ENCODE measurements at places on chromosomes 11 and 22.

- no peak overlapping the region for H3K27ac ChIP-seq
- no peak for DNase-seq
- no peaks in the 10 kb centered on the region for H3K27me3 ChIP-seq
- H3K4me1 ChIP-seq = no peaks in the 10 kb centered on the region
- H3K4me3 ChIP-seq = no peak overlapping the region
These were observed 135.8 kb upstream of the SPON1 start for GRCh38 chr11:13826505-13827278.

DNA sequence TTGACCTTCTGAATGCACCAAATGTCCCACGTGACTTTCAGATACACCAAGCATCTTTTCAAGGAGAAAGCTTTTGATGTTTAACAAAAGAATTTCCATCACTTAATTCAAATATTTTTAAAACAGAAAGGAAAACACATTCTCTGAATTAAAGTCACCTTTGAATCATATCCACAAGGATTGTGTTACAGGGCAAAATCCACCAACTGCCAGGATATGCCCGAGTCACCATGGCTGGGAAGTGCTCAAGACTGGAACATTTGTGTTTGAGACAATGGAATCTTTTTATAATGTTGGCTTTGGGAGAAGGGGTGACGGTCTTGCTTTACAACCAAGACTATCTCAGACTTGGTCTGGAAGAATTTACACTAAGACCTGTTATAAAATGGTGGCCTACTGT is 40.8 kb downstream of the BID start:
- H3K4me3 ChIP-seq = no peak overlapping the region
- H3K27me3 ChIP-seq = no peaks in the 10 kb centered on the region
- H3K27ac ChIP-seq = no peak overlapping the region

GRCh38 chr11:129279326-129280026 is 87.4 kb upstream of the ARHGAP32 start:
- peak; percentile 80 for DNase-seq
- no peak overlapping the region for H3K27ac ChIP-seq
- H3K4me3 ChIP-seq = peak overlapping the region; percentile 65
- H3K4me1 ChIP-seq = peaks cover 16% of the 10 kb centered on the region
- H3K36me3 ChIP-seq = no peaks in the 10 kb centered on the region

- no peaks in the 10 kb centered on the region for H3K4me1 ChIP-seq
- H3K4me3 ChIP-seq = no peak overlapping the region
- no peak for DNase-seq
- H3K36me3 ChIP-seq = peaks cover 65% of the 10 kb centered on the region
These were observed 27.5 kb upstream of the HIKESHI start for GRCh38 chr11:86274503-86274902.

GRCh38 chr11:67409261-67409666 is 5.4 kb downstream of the TBC1D10C start:
- H3K4me1 ChIP-seq = peaks cover 98% of the 10 kb centered on the region
- H3K27ac ChIP-seq = peak overlapping the region; percentile 84
- peaks cover 48% of the 10 kb centered on the region for H3K36me3 ChIP-seq
- DNase-seq = peak; percentile 76
- peak overlapping the region; percentile 100 for H3K4me3 ChIP-seq

DNA sequence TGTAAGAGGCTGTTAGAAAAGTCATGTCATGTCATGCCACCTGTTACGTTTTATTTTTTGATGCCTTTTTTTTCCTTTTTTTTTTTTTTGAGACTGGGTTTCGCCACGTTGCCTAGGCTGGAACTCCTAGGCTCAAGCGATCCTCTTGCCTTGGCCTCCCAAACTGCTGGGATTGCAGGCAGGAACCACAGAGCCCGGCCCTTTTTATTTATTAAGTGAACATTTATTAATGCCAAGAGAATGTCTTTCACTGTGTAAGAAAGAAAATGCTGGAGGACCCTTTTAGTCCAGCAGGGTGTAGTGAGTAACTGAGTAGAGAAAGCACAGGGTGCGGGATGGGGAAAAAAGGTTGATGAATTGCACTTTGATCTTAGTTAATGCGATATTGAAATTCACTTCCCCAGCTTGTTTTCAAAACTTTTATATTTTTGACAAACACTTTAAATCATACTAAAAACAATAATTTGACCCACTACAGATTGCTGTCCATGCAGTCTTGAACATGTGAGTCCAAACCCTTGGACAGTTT is 2.3 kb upstream of the XBP1 start:
- H3K4me1 ChIP-seq = peaks cover 32% of the 10 kb centered on the region
- peaks cover 10% of the 10 kb centered on the region for H3K36me3 ChIP-seq
- H3K27me3 ChIP-seq = no peaks in the 10 kb centered on the region
- DNase-seq = no peak
- no peak overlapping the region for H3K27ac ChIP-seq
